Progenitor cell of endocrine pancreas (in vitro differentiated cells): ENCODE measurements at places on chromosomes 7 and 10.

DNA sequence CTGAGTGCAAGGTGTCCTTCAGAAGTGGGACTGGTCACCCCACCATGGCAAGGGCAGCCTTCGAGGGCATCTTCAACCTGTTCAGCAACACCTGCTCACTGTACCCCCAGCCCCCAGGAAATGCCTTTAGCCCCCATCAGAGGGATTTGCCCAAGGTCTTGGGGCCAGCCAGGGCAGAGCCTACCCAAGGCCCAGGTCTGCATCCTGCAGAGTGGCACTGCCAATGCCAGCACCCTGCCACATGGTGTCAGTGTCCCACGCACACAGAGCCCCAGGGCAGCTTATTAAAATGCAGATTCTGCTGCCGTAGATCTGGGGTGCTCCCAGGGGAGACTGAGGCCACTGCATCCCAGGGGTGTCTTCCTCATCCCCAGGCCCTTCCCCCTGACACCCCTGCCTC is 106.2 kb upstream of the KCTD7 start:
- DNase-seq, result no peak

DNA sequence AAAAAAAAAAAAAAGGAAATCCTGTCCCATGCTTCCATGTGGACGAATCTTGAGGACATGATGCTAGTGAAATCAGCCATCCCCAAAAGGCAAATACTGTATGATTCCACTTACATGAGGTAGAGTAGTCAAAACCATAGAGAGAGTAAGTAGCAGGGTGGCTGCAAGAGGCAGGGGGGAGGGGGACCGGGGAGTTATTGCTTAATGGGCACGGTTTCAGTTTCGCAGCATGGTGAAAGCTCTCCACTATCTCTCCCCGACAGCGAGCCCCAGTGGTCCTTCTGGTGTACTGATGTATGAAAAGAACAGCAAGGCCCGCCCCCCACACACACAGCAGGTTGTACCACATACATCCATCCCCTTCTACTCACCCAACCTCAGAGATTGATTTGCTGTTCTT is 32.8 kb downstream of the NOD1 start:
- DNase-seq, result no peak

DNA sequence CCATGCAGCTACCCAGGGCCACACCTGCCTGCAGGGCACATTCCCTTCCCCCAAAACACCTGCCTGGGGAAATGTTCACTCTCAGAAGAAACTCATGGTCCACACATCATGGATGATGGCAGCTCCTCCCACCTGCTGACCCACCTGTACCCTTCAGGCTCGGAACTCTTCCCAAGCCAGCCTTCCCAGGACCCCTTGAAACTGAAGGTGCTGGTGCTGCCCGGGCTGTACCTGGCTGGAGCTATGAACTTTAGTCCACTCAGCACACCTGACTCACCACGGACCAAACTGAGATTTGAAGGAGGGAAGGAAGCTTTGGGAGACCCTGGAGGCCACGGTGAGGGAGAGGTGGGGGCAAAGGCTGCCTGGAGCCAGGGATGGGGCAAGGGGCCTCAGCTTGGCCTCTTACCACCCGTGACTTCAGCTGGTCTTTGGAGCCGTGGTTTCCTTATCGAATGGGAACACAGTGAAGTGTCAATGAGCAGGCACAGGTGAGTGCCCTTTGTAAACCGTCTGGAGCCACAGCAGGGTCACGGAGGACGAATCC is 30.1 kb upstream of the INPP5A start:
- no peak for DNase-seq

DNA sequence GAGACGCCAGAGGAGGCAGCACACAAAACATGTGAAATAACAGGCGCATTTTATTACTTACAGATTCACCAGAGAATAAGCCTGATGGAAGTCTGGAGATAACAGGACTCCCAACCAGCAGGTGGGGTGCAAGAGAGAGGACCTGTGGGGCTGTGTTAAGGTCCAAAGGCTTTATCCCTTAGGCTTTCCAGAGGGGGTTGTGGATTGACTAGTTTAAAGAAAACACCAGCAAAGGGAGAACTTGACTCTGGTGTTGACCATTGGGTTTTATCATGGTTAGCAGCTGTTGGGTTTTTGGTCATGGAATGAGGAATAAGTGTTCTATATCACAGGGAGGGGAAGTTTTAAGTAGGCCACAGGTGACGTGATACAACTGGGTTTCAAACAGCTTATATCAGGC is 1.6 kb upstream of the CRPPA start:
- no peak for DNase-seq

- no peak for DNase-seq
Measured at GRCh38 chr10:10630782-10631181, 386.9 kb upstream of the CELF2 start.

- DNase-seq, result no peak
Measured at GRCh38 chr10:89242345-89242684, 9.3 kb downstream of the LIPA start.
